Thymus (tissue), 14 donors: ENCODE measurements at places on chromosomes 5 and 9.
A peak's percentile ranks its signal among the peaks of the same experiment; 100 is the strongest.

- no peak for DNase-seq
These were observed 60.1 kb upstream of the ZNF608 start for GRCh38 chr5:124806373-124807077.

GRCh38 chr5:51650824-51651223 lies 267.6 kb downstream of the ISL1 start:
- no peak for DNase-seq

GRCh38 chr5:32172923-32173266 lies 1.2 kb downstream of the GOLPH3 start:
- DNase-seq: peak; percentile 12

GRCh38 chr9:116365056-116365471 lies 211.5 kb downstream of the PAPPA start:
- no peak for DNase-seq

GRCh38 chr5:41835645-41836044 lies 34.6 kb downstream of the OXCT1 start:
- DNase-seq: no peak
